Fibroblast of skin of scalp (primary cell): ENCODE measurements at places on chromosomes 6 and 20.

DNA sequence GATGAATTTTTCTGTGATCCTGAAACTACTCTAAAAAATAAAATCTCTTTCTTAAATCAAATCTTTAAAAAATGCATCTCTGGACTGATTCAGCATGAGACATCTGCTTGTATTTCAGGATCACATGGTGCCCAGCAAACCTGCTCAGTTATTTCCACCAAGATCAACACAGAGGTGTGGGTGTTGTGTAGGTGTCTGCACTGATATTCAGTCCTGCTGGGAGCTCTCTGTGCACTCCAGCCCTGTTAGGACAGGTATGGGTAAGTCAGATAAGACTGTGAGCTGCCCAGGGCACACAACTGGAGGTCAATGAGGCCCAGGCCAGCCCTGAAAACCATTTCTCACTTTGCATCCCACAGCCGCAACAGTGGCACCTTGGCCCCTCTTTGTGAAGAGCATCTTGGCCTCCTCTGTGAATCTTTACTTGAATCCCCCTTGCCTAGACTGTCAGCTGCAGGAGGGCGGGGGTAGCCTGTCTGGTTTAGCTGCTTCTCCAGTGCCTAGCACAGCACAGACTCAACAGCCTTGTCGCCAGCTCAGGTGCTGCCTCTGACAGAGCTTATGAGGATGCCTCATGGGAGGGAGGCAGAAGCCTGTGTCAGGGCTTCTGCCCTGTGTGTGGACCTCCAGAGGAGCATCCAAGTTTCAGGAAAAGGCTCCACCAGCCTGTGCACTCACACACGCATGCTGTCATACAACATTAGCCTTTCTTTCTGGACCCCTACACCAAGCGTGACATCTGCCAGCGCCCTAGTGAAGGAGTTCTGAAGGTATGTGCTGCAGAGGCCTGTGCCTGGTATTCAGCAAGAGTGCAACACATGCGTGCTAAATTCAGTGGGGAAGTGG, 187.6 kb upstream of the CST7 start:
- DNase-seq, result no peak

GRCh38 chr6:97572943-97573342, 289.9 kb upstream of the MMS22L start:
- no peak for DNase-seq

DNA sequence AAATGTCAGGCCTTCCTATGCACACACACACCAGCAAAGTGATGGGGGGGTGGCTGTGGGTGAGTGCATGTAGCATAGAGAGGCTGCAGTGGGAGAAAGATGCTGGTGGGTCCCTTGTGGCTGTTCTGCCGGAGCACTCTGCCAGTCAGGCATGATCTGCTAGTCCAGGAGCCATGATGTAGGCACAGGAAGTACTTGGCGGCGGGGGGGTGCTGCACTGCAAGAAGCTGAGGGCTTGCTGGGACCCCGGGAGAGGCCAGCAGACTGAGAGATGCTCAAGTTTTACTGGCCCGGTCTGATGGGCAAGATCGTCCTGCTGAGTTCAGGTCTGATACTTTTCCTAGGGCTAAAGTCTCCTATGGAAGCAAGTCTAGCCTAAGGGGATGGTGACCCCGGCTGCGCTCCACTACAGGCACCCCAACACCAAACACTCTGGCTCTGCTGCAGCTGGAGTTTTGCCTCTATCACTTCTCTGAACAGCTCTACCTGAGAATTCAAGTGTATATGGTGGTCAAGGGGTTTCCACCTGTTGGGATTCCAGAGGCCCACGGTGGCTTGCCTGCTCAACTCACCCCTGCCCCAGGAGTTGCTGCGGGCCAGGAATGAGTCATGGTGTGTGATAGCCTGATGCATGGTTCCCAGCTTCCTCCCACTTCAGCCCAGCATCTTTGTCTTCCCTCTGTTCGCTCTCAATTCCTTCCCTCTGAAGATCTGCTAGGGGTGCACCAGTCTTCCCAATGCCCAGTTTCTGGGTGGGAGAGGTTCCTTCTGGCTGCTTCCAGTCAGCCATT, 971.8 kb upstream of the ADGRB3 start:
- no peak for DNase-seq

DNA sequence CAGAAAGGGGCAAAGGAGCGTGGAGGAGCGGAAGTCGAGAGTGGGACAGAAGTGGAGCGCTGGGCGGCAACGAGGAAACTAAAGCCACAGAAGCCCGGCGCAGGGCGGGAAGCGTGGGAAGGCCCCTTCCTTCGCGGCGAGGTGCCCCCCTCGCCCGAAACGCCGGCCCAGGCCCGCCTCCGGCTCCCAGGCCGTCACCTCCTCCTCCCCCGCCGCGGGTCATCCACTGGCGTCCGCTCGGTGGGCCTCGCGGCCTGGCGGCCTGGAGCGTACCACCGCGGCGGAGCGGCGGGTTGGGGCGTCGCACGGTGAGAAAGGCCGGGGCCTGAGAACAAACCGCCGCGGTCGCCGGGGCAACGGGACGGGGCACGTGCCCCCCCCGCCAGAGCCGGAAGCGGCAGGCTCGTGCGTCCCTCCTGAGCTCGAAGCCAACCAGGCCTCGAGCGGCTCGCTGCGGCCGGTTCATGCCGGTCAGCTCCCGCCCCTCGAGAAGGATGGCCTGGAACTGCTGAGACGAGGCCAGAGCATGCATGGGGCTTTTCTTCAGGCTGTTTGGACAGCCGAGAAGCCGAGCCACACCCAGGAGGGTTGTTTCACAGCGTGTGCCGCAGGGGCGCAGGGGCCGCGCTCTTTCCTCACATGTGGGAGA, at the start of gene TCP11:
Gene TCP11 (minus strand): TSS at position 333 of the 649 bp plus-strand sequence. CDS start 469 bp downstream, outside the sequence.
- DNase-seq, result no peak

DNA sequence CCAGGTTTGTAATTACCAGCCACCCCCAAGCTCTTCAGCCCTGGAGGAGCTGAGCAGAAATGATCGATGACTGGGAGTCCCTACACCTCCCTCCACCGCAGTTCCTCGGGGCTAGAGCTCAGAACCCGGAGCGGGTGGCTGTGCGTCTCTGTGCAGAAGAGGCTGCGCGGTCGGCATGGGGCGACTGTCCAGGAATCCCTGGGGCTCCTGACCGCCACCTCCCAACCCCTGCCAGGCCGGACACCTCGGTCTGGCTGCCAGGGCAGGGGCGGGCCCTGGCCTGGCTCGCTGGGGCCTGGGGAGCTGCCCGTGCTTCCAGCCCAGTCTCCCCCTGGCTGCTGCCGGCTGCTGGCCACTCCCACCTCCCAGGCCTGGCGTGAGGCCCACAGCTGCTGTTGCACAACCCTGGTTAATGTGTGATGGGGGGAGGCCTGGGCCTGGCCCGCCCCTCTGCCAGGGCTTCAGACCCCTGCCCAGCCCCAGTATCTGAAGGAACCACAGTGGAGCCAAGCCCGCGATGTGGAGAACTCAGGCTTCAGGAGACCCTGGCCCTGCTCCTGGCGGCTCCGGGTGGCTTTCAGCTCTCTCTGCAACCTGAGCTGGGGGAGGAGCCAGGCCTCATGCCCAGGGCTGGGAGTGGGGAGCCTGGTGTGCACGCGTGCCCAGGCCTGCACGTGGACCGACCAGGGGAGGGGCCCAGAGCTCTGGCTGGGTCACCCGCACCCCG, 1.2 kb downstream of the SLC2A4RG start:
- DNase-seq, result peak; percentile 87

DNA sequence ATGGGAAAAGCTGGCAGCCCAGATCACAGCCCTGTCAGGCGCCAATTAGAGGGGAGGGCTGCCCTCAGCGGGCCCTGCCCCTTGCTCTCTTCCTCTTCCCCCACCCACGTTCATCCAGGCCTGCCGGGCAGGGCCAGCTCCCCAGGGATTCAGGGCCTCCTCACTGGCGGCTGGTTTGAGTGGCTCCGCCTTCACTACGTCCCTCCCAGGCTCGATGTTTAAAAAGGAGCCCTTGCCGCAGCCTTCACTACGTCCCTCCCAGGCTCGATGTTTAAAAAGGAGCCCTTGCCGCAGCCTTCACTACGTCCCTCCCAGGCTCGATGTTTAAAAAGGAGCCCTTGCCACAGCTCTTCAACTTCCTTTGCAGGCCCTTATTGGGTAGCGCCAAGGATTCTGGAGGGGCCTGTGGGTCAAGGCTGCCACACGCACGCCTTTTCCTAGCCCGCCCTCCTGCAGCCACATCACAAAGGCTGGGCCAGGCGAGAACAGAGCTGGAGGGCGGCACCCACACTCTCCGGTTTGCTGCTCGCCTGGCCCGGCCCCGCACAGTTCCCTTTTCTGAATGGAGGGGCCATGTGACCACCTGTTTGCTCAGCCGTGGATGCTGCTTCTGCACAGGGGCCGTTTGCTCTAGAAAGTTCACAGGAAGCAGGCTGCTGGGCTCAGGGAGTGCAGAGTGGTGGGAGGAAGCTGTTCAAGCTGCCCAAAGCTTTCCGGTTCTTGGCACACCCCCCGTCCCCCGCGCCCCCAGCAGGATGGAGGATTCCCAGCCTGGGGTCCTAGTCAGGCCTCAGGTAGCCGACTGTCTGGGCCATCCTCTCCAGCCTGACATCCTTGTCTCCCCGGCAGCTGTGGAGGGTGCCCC, 1.6 kb downstream of the SLC17A9 start:
- DNase-seq, result peak; percentile 69

GRCh38 chr6:157314705-157315321, 8.5 kb downstream of the TMEM242 start:
- DNase-seq, result peak; percentile 75

DNA sequence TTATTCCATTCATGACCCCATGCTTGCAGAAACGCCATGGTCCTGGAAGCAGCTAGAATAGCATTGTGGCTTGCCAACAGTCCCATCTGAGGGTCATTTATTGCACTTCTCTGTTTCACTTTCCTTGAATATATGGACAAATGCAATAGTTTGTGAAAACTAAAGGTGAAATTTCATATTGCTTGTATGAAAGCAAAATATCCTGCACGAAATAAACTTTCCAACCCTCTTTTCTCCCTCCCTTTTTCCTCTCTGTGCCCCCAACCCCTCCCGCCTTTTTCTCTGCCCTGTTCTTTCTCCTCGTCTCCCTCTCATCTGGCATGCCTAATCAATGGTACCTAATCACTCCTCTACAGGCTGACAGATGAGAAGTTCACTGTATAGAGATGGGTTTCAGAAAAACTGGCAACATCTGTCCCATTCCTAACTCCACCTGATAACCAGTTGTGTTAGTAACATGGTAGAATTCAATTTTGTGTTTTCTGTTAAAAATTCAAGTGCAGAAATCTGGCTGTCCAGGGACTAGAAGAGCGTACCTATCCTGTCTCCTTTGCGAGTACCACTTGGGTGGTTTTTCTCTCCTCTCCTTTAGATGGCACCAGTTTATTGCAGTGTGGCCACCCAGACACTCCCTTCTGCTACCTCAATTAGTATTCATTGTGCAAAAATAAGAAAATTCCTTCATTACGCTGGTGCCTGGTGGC, 198.6 kb downstream of the FOXA2 start:
- no peak for DNase-seq

DNA sequence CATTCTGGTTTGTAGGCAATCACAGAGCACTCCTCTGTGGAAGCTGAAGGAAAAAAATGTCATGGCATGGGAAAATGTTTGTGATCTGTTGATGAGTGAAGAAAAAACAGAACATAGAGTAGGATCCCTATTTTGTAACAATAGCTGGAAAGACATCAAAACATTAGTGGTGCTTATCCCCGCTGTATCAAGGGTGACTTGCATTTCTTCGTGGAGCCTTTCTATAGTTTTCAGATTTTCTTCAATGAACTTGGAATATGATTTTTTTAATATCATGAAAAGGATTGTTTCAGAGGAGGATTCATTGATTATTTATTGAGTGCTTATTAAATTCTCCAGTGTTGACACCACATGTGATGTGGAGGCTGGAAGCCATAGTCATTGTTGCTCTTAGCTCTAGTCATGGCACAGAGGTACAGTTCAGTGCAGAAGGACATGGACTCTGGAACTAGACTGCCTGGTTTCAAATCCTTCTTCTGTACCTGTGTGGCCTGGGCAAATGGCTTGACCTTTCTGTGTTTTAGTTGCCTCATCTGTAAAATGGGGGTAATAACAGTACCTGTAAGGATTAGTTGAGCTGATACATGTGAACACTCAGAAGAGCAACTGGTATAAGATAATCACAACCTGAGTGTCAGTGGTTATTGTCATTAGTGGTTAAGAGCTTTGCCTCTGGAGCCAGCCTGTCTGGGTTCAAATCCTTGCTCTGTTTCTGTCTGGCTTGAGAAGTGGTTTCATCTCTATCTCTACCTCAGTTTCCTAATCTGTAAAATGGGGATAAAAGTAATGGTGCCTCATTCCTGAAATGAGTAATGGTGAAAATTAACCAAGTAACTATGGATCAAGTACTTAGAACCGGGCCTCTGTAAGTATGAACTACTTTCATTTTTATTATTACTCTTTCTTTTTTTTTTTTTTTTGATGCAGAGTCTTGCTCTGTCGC, 14.7 kb upstream of the CDKN1A start:
- no peak for DNase-seq

DNA sequence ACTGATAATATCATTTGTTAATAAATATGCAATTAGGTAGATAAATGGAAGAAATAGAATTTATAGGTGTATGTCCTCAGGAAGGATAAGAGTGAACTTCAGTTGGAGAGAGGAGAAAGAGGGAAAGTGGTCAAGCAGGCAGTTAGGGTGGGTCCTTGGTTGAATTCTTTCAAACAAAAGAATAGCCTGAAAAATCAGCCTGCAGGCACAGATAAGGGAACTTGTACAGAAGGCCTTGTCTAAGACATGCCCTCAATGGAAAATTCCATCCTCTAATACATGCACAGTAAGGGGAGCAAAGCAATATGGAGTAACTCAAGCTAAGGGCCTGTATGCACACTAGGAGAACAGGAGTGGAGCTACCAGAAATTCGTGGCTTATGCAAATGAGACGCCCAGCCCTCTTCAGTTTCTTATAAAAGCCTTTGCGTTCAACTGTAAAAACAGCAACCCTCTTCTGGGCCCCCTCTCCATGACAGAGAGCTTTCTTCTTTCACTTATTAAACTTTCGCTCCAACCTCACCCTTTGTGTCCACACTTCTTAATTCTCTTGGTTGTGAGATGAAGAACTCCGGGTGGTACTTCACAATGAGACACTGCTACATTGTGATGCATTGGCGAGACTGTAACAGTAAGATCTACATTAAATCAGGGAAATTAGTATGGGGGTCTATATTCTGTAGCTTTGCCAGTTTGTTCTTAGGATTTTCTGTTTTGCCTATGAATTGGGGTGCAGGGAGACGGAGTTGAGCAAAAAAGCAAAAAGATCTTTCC, 147.0 kb downstream of the HS3ST5 start:
- DNase-seq, result no peak

DNA sequence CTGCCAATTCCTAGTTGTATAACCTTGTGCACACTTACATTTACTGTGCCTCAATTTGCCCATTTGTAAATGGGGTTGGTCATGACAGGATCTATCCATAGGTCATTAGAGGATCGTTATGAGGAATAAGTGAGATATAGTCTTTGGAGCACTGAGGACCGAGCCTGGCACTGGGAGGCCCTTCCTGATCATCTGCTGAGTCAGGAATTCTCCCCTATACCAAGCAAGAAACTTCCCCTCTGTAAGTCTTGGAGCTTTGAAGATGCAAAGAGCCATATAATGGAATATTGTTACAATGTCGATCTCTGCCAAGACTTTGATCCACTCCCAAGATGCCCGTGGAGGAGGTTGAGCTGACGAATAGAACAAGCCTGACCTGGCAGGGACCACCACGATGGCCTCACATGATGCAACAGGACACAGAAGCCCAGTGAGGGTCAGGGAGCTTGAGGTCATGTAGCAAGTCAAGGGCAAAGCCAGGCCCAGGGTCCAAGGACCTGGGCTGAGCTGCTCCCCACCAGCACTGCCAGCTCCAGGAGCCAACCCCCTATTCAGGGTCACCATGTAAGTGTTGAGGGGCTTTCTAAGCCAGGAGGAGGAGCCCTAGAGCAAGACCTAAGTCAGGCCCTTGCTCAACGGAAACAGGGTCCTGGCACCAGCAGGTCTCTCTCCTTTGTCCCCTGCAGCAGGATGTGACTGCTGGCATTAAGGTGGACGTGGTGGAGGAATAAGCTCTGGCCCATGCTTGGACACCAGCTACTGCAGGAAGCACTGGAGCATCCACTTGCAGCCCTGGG, 16.7 kb downstream of the PDRG1 start:
- no peak for DNase-seq
